ENCODE measurements at places on chromosomes 7 and 10.
A peak's percentile ranks its signal among the peaks of the same experiment; 100 is the strongest.

DNA sequence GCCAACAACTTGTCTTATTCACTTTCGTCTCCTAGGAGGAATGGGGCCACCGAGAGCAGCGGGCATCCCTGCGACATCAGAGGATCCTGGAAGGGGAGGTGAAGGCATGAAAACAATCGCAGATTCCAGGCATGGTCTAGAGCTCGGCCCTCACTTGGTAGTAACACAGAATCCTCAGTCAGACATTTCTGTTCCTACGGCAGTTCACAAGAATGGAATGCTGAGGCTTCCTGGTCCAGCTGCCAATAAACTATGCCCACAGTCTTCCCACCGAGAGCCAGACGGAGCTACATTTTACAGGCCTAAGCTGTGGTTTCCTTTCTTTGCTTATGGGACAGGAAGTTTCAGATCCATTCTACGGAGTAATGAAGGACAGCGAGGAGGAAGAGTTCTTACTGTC is 75.8 kb downstream of the OR13A1 start:
- peak; percentile 42 for DNase-seq

DNA sequence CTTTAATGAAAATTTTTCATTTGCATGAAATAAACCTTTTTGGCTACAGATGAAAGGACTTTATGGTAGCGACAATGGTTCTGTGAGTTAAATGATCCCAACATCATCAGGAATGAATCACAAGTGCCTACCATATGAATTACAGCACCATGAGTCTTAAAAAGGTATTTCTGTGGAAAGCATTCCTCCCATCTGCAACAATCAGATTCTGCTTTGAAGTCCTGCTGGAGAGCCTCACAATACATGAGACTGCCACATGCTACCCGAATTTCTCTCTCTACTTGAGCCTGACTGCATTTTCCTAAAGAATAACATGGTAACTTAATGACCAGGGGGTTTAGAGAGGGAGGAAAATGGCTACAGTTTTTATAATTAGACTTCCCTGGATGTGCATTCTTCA is 190.3 kb downstream of the TWIST1 start:
- peak; percentile 60 for DNase-seq

- DNase-seq, result no peak
Observed at GRCh38 chr7:146764458-146764857, 647.9 kb downstream of the CNTNAP2 start.

GRCh38 chr10:132139526-132139925 is 47.2 kb upstream of the DPYSL4 start:
- DNase-seq, result no peak

DNA sequence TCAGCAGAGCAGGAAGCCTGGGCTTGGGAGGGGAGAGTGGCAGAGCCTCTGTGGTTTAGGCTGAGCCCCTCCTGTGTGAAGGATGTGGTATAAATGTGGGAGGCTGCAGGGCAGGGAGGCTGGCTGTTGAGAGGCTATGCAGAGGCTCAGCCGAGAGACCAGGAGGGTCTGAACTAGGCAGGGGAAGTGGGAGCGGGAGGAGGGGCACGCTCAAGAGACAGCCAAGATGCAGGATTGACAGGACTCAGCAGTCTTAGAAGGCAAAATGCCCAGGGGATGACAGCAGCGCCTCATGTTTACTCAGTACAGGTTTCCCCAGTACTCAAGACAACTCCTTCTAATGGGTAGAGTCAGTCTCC is 24.3 kb downstream of the BTBD16 start:
- DNase-seq, result no peak

DNA sequence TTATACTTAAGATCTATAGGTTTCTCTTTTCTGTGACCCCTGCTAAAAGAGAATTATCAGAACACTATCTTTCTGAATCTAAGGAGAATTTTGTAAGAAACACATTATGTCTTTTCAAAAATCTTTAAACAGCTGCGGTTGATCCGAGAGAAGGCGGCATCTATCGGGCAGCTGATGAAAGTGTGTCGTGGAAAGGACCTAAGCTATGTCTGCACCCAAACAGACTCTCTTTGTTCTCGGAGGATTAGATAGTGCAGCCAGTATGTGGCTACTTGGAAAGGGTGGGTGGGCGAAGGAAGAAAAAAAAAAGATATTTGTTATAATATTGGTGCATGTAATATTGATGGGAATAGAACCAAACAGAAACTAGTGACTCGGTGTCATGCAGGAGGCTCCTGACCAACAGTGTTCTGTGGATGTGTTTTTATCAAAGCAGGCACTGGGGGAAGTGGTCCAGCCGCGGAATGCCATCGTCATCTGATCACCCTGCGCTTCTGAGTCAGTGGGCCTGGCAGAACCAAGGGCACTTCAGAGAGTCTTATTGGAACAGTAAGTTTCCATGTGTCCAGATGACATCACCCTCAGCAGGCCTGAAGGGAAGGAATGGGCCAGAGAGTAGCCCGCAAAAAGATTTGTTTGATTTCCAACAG is 509.7 kb upstream of the AKR1E2 start:
- DNase-seq, result peak; percentile 97

DNA sequence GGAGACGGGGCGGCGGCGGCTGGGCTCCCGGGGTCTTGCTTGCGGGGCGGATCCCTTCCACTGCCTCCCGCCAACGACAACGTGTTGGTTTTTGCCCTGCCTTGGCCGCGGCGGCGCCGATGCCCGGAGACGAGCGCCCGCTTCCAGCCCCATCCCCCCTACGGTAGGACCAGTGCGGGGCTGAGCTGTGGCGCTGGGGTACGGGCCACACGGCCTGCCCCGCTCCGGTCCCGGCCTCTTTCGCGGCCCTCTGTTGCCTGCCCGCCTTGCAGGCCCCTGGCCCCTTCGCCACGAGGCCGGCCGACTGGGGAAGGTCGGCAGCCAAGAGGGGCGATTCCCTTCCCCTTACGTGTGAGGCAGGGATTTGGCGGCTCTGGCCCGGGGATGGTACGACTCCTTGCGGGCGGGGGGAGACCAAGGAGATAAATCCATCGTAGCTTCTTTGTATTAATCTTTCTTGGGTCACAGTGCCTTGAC is 488 bp downstream of the EIF4H start:
- peak; percentile 75 for DNase-seq

GRCh38 chr10:110773693-110774068 is 98.0 kb upstream of the PDCD4 start:
- DNase-seq, result no peak

DNA sequence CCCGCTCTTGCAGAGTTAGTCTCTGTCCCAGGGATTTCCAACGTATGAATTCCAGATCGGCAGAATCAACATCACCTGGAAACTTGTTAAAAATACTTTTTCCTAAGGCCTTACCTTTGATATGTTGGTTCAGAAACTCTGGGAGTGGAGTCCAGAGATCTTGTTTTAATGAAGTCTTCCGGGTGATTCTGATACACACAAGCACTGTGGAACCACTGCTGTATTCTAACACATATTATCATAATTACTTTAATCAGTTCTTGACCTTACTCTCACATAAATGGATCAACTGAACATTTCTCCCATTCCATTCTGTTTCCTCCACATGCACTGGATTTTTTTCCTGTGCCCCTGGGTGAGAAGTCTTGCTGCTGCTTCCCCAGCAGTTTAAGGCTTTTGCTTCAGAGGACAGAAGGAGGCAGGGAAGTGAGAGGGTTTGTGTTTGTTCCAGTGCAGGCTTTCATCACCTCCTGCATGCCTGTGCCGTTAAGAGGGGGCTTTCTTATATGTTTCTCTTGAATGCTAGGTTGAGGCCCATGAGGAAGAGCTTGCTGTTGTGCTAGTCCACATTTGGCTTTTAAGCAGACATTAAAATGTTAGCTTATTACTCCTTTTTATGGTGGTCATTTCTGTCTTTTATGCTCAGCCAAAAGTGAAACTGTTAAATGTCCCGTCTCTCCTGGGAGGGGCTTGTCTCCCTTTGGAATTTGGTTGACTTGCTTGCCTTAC is 32.4 kb downstream of the CCSER2 start:
- DNase-seq, result peak; percentile 52

DNA sequence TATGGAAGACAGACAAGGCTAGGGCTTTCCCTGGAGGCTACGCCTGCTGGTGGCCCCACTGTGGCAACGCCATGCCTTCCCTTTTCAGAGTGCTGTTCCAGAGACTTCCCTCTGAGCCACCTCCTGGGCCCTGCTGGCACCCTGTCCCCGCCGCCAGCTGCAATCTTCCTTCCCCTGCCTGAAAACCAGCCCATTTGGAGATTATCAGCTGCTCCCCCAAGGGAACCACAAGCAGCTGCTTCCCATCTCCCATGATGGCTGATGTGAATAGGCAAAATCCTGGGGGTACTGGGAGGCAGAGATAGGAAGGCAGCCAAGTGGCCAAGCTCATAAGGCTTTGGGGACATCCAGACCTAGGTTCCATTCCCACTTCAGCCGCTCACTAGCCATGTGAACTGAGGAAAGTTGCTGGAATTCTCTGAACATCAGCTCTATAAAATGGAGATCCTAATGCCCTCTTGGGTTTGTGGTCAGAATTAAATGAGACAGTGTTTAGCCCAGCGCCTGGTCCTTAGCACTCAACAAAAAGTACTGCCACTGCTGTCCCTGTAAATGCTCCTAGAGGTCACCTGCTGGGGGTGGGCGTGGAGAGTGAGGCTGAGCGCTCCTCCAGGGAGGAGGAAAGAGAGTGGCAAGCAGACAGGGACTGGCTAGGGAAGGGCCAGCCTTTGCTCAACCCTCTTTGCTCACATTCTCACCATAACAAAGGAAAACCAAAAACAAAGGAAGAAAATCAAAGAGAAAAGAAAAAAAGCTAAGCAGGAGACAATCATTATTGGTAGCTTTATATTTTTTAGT is 5.9 kb downstream of the TSPAN33 start:
- no peak for DNase-seq

DNA sequence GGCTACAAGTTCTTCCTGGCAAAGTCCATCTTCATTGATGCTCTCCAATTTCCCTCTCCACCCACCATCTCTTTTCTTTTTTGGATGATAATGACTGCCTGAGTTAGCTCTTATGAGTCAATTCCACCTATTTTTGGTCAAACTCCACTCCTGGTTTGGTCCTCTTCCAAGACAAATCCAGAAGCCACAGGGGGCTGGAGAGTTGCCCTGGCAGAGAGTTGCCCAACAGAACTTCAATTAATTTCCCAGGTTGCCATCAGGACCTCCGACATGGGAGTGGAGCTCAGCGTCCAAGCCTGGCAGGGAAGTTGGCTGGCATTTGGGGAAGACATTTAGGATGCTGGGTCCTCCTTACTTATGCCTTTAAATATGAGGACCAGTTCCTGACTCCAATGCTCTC is 29.2 kb upstream of the KCNMA1 start:
- peak; percentile 10 for DNase-seq

GRCh38 chr7:80294346-80294745 is 159.7 kb downstream of the GNAI1 start:
- DNase-seq, result peak; percentile 52
